ENCODE measurements at places on chromosomes 3 and 15.

DNA sequence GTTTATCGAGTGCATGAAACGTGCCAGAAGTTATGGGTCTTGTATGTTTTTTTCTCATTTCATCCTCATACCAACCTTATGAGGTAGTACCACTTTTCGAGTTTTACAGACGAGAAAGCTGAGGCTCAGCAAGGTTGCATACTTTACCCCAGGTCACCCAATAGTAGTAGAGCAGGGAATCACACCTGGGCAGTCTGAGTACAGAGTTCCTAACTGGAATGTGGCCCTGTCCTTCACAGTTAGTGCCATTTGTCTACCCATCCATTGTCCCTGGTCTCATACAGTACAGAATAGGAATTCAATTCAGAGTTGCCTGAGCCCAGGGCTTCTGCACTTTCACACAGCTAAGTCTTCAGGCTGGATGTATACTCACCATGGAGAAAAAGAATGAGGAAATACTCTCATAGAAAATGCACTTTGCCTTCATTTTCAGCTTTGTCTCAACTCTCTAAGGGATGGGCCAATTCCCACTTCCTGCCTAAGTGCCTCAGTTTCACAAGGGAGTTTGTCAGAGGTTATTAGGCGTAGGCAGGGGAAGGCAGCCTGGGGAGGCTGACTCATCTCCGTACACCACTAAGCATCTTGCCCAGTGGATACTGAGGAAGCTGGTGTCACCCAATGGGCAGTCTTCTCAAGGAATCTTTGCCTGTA is 93.2 kb downstream of the TMEM212 start:
- DNase-seq: no peak

GRCh38 chr3:171970301-171970788 is 69.0 kb upstream of the FNDC3B start:
- no peak for DNase-seq

GRCh38 chr15:69615736-69616135 is 163.1 kb downstream of the RPLP1 start:
- no peak for DNase-seq

- DNase-seq: no peak
Observed at GRCh38 chr3:138351916-138352550, 3.7 kb downstream of the MRAS start.
